ENCODE measurements at places on chromosomes 11 and 22.
A peak's percentile ranks its signal among the peaks of the same experiment; 100 is the strongest.

GRCh38 chr11:121892131-121892681 lies 223.8 kb downstream of the BLID start:
- DNase-seq: peak; percentile 44

DNA sequence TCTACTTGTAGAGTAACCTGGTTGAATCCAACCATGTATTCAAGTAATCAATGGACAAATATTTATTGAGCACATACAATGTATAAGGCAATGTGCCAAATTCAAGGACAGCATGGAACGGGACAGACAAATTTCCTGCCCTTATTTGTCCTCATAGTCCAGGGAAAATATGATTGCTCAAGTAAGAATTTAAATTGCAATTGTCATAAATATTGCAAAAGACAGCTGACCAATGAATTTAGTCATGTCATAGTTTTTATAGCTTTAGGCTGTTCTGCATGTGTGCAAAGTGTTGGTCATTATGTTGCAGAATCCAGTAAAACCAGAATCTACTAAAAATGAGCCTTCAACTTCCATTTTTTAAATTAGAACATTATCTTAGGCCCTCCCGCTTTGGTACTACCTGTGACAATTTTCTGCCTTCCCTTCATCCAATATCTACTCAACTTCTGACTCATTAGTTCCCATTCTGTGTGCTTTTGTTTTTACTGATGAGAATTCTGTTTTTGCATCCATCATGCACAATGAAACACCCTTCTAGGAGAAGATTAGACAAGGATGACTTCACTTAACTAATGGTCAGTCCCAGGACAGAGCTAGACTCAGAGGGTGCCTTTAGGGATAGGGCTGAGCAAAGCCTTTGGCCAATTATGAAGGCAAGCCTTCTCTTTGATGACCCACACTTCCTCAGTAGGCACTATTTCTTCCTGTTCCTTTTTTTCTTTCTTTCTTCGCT lies 45.8 kb upstream of the FIBIN start:
- peak; percentile 66 for DNase-seq

DNA sequence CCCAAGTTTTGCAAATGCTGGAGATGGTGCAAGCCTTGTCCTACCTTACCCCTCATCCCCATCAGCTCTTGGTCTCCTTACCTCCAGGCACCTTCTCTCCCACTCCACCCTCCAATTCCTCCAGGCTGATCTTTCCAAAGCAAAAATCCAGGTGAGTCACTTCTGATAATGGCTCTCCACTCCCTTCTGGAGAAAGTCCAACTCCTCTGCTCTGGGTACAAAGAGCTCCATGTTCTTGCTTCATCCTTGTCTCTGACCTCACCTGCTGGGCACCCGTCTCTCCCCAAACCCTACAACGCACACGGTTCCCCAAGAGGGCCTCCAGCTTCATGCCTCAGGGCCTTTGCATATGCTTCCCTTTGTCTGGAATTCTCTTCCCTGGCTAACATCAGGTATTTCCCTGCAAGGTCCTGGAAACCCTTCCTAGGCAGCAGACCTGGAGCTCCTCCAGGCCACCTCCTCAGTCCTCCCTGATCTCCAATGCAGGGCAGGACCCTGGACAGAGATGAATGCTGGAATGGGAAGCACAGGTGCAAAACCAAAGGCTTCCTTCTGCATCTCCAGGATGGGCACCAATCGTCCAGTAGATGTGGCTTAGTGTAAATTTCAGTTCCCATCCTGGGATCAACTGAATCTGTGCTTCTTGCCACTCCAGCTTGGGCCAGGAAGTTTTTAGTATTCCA lies 22.7 kb downstream of the IFT27 start:
- no peak for DNase-seq

DNA sequence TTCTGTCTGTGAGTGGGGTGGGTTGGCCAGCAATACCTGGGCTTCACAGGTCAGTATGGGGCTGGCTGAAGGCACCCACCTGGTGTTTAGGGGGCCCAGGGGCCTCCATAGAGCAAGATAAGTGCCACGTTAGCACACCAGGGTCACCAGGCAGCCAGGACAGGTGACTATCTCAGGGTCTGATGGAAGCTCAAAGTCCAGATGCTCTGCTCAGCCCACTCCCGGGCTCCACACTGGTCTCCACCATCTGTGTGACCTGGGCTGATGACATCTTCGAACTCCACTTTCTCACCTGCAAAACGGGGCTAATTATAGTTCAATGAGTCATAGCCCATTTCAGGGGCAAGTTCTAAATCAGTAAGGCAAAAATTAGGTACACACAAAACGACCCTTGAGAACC lies 39.4 kb upstream of the PRDM11 start:
- no peak for DNase-seq

DNA sequence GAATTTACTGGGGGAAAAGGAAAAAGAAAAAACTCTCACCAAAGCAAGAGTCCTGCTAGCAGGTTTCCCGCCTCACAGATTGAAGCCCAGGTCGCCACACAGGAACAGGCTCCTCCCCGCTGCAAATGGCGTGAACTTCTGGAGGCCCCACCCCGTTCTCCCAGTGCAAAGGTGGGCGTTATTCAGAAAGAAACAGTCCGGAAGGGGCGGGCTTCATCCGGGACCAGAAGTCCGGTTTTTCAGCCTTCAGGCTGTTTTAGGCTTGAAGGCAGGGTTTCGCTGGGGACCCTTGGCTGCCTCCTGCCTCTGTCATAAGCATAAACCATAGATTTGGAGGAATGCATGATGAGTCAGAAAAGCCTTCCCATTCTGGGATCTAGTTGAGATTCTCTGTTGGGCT lies 148.3 kb upstream of the POU2AF2 start:
- DNase-seq: peak; percentile 48

DNA sequence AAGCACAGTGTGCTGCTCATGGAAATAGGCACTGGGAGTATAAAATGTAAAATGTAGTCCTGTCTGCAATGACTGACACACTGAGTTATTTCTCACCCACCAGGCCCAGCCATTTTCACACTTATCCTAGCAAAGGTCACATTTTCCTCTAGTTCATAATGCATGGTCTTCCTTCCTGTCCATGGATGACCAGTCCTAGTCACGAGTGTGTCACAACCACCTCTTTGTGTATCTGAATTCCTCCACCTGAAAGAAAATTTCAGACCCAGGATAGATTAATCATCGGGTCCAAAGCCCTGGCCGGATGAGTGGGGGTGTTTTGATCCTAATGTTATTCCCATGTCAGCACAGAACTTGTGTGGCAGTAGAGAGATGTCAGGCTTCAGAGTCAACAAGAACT lies at the start of gene MRGPRX4:
MRGPRX4 (plus strand) TSS at position 172 of the 400 bp plus-strand sequence. CDS start 420 bp downstream, outside the sequence.
- DNase-seq: no peak

DNA sequence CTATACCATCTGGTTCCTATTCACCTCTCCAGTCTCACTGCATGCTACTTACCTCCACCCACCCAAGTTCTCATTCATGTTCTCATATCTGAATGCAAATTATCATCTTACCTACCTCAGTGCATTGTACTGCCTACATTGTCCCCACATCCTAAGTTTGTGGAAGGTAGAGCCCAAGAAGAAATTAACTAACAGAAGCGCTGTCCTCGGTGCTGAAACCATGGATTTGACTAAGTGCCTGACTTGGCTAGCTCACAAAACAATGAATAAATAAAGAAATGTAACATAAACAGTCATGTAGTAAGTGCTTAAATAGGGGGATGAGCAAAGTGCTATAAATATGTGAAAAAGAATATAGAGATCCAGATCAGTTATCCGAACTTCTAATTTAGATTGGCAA lies 63.2 kb downstream of the GRIA4 start:
- peak; percentile 64 for DNase-seq

DNA sequence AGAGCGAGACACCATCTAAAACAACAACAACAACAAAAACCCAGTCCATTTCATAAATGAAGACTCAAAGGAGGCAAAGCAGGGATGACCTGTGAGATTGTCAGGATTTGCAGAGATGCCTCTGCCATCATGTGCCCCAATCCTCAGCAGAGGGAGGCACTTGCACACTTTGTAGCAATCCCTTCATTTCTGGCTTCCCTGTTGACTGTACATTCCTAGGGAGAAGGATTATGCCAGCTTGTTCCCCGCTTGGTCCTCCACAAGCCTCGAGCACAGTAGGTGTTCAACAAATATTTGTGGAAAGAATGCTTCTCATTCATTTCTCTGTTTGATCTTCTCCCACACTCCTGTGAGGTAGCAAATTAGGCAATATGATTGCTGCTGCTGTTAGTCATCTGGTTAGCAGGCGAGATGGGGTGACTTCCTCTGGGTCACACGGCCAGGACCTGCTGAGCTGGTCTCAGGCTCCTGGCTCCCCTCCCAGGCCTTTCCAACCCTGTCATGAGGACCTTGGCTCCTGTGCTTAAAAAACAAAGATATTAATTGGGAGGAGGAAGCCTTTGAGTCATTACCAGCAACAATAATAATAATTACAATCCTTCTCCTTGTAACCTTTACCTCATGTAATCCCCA lies 34.1 kb downstream of the LIF start:
- peak; percentile 98 for DNase-seq

GRCh38 chr22:49307870-49308269 lies 519.8 kb downstream of the BRD1 start:
- no peak for DNase-seq

DNA sequence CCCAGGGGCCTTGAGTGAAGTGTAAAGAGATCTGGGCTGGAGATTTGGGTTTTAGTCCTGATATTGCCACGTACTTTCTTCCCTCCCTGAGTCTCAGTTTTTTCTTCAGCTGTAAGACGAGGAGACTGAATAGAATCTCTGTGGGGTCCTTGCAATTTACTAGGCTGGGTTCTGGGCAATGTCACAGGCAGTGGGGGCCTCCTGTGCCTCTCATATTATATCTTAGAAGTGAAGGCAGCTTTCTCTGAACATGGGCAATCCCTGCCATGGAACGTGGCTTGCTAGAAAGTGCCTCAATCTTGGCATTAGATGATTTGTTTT lies 62.0 kb upstream of the PTPRJ start:
- DNase-seq: no peak

DNA sequence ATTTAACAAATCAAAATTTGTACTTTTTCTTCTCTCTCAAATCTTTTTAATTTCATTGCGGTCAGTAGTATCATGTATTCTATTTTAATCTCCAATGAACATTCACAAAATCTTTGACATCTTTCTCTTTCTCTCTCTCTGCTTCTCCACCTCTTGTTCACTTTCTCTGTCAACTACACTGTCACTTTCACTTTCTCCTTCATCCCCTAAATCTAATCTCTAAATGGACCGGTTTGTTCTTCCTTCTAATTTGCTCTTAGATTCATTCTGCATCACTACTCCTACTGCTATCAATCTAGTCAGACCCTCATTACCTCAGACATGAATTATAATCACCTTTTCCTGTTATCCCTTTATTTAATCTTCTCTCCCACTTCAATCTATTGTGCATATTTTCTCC lies 18.6 kb downstream of the CCDC73 start:
- DNase-seq: no peak

DNA sequence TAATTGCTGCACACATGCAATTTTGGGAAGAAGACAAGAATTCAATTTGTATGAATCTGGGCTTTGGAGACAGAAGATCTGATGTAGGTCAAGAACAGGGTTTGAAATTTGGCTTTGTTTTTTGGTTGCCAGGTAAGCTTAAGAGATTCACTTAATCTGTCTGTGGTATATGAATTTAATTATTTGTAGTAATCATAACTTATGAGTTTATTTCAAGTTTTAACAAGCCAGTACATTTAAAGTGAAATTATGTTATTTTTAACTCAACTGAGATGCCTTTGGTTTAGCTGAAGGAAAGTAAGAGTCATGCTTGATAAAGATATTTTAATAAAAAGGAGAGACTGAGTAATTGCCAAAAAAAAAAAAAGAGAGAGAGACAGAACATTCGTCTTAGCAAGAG lies 384.1 kb downstream of the LUZP2 start:
- no peak for DNase-seq

DNA sequence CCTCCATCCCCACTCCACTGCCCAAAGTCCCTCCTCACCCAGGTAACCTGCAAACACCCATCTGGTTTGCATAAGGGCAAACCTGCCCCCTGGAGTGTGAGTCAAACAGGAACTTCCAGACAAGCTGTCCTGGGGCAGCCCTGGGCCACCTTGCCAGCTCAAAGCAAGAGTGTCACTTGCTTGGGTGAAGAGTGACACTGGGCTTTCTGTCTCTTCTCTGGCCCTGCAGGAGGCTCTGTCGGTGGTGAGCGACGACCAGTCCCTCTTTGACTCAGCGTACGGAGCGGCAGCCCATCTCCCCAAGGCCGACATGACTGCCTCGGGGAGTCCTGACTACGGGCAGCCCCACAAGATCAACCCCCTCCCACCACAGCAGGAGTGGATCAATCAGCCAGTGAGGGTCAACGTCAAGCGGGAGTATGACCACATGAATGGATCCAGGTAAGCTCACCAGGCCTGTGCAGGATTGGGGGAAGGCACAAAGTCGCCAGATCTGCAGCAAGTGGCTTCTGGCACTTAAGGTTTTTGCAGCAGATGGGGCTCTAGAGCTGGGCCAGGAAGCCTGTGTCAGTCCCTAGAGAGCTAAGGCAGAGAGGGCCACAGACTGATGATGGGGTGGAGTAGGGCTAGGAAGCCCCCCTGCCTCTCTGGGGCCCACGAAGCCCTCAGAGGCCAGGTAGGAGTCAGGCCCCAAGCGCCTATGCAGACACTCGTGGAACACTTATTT lies 64.2 kb downstream of the FLI1 start:
- DNase-seq: no peak

GRCh38 chr11:123474994-123475393 lies 44.9 kb downstream of the GRAMD1B start:
- DNase-seq: peak; percentile 57

DNA sequence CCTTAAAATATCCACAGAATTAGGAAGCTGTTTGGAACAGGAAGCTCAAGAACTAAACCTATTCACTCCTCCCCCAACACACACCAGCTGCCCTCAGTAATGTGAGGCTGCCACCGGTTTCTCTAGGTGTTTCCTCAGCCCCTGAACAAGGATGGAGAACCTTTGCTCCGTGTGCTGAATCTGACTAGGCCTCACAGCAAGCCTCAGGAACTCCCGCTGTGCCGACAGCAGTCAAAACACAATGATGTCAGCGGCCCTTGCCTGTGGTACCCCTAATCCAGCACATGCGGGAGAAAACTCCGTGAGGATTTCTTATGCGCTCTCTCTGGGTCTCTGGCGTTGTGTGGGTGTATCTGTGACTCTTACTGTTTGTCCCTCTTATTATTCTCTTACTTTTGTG lies 153.3 kb downstream of the EFCAB6 start:
- DNase-seq: peak; percentile 1

GRCh38 chr11:838441-839279 lies 3.7 kb downstream of the POLR2L start:
- no peak for DNase-seq

- DNase-seq: no peak
These were observed 22.1 kb downstream of the TNRC6B start for GRCh38 chr22:40199852-40200251.

DNA sequence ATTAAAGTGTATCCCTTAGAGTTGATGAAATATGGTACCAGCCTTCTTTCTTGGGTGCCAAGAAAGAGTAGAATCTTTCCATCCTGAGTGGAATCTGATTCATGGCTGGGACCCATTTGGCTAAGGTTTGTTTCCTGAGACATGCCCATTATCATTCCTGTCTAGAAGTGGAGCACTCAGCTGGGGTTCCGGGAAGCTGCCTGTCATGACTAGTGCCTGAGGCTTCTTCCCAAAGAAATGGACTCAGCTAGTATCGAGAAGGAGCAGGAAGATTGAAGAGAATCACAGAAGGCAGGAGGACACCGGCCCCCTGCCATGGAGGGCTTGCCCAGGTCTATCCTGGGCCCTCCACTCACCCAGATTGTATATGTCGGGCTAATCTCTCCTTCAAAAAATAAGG lies 57.6 kb downstream of the KREMEN1 start:
- no peak for DNase-seq

Measured in iris pigment epithelial cell (primary cell).